ENCODE measurements at places on chromosomes 5 and 9. TPM values are rescaled to one million over a fixed set of nuclear protein-coding genes. Genes with fewer than 3 reads are reported as not detected.

Gene PRRT1B
- not detected for total RNA-seq

Gene SPINK7
- total RNA-seq, result not detected

GRCh38 chr5:179738742-179739141 lies 6.1 kb downstream of the MAML1 start:
- H3K4me1 ChIP-seq, result peaks cover 59% of the 10 kb centered on the region
- no peaks in the 10 kb centered on the region for H3K27me3 ChIP-seq
- H3K27ac ChIP-seq, result no peak overlapping the region
- no peak overlapping the region for H3K4me3 ChIP-seq

GRCh38 chr9:459491-460444 lies 245.1 kb downstream of the DOCK8 start:
- H3K36me3 ChIP-seq, result peaks cover 10% of the 10 kb centered on the region
- no peaks in the 10 kb centered on the region for H3K27me3 ChIP-seq
- no peak for DNase-seq
- H3K4me3 ChIP-seq, result no peak overlapping the region
- H3K27ac ChIP-seq, result no peak overlapping the region

DNA sequence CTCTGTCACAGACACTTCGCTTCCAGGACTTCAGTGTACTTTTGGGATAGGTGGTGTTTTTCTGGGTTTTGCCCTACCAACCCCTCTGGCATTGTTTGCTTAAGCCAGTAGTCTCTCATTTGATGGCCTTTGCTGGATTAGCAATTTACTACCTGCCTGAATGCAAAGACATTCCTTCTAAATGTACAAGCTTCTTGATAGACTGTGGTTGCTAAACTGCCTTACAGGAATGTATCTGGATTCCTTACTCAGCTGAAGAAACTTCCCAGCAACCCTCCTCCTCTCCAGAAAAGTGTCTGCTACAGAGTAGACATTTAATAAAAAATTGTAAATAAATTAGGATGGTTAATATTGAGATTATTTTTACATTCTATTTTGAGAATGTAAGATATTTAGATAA lies 1916.7 kb downstream of the EFNA5 start:
- no peak for DNase-seq
- H3K4me1 ChIP-seq, result no peaks in the 10 kb centered on the region
- no peak overlapping the region for H3K4me3 ChIP-seq
- H3K27me3 ChIP-seq, result no peaks in the 10 kb centered on the region
- no peak overlapping the region for H3K27ac ChIP-seq

DNA sequence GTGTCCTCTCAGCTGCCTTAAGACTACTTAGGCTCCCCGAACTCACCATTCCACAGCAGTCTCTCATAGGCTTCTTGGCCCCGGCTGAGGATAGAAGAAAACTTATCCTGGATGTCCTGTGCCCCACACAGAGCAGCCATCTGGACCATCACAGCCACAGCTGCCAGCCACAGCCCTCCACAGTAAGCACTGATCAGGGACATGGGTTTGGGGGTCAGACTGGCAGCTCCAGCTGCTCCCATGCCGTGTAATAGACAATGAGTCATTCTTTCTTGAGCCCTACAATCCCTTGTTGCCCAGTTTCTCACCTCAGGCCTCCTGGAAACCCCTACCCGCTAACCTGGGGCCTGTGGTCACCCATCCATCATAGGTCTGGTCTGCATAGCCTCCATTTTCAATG lies 5.7 kb downstream of the CREB3 start:
- DNase-seq, result no peak
- no peak overlapping the region for H3K4me3 ChIP-seq
- peaks cover 19% of the 10 kb centered on the region for H3K36me3 ChIP-seq
- H3K4me1 ChIP-seq, result peaks cover 28% of the 10 kb centered on the region
- H3K27me3 ChIP-seq, result no peaks in the 10 kb centered on the region

DNA sequence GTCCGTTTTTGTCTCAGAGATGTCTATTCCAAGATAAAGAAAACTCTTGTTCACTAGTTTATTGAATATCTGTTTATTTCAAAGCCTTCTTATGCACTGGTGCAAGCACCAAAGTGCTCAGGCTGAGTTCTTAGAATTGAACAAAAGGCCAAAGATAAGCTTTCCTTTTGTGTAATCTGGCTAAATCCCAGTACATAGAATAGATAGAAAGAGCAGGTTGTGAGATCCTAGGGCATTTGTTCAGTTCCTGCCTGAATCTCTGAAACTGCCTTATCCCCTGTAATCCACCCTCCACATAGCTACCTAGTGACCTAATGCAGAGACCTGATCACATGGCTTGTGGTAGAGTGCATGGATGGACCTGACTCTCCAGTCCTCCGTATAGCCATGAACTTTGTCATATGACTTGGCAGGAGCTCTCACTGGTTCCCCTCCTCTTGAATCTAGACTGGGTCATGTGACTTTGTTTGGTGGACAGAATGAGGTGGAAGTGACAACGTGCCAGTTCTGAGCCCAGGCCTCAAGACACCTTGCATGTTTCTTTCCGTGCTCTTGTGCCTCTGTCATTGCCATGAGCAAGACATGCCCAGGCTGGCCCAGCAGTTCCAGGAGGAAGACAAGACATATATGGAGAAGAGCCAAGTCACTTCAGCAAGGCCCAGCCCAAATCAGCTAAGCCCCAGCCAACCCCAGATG lies 139.3 kb upstream of the SHB start:
- no peaks in the 10 kb centered on the region for H3K4me1 ChIP-seq
- H3K4me3 ChIP-seq, result no peak overlapping the region
- no peak for DNase-seq
- H3K27ac ChIP-seq, result no peak overlapping the region
- H3K36me3 ChIP-seq, result no peaks in the 10 kb centered on the region

DNA sequence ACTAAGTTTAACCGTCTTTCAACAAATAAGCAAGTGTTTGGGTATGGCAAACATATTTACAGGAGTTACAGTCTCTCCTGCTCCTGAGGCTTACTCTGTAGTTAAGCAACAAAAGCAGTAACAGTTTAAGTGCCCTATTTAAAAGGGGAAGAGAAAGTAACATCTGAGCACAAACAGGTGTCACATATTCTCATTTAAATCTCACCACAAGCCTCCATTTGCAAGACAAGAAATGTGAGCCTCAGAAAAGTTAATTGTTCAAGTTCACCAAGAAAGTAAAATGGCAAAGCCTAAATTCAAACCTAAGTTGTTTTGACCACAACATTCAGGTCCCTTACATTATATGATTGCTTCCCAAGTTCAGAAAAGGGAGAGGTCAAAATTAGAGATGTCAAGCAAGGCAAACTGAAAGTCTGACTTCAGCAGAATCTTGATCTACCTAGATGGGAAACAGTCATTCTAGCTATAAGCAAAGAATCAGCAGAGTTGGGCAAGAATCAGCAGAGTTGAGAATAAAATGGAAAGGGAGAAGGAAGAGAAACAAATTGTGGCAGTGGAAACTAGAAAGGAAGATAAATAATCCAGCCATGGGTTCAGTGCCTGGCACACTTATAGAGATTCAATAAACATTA lies 93.4 kb downstream of the STRBP start:
- no peak overlapping the region for H3K27ac ChIP-seq
- no peaks in the 10 kb centered on the region for H3K27me3 ChIP-seq
- H3K4me1 ChIP-seq, result no peaks in the 10 kb centered on the region
- DNase-seq, result no peak

- H3K4me1 ChIP-seq, result no peaks in the 10 kb centered on the region
- DNase-seq, result no peak
These were observed 40.9 kb upstream of the IDNK start for GRCh38 chr9:83582029-83582428.

DNA sequence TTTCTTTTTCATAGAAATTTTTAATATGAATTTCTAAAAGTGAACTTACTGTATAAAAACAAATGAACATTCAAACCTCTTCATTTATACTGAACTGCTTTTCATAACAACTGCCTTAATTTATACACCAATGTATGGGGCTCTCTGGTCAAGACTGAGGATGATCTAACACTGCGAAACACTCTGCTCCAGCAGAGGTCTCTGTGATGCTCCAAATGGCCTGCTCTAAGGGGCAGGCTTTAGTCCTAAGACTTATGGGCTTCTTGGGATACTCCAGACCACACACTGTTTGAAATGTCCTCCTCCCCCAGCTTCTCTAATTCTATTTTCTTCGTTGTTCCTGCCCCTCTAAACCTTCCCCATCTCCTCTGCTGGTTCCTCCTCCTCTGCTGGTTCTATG lies 58.5 kb downstream of the LIFR start:
- H3K4me1 ChIP-seq, result no peaks in the 10 kb centered on the region
- H3K36me3 ChIP-seq, result no peaks in the 10 kb centered on the region
- no peak for DNase-seq
- peaks cover 5% of the 10 kb centered on the region for H3K27me3 ChIP-seq

- no peak overlapping the region for H3K27ac ChIP-seq
- H3K4me3 ChIP-seq, result no peak overlapping the region
- no peaks in the 10 kb centered on the region for H3K4me1 ChIP-seq
- no peaks in the 10 kb centered on the region for H3K27me3 ChIP-seq
- DNase-seq, result no peak
These were observed 77.7 kb upstream of the ADAMTS2 start for GRCh38 chr5:179422908-179423481.

All from T-cell (primary cell).